Fibroblast of skin of right biceps (primary cell): ENCODE measurements at places on chromosomes 7 and 10.

- no peak for DNase-seq
These were observed 176.0 kb upstream of the INSYN2A start for GRCh38 chr10:127372361-127372760.

GRCh38 chr10:4549139-4549653, 276.8 kb upstream of the AKR1E2 start:
- DNase-seq = no peak

- peak; percentile 71 for DNase-seq
These were observed 704.4 kb upstream of the CELF2 start for GRCh38 chr10:10313149-10313835.

- DNase-seq = no peak
These were observed 48.7 kb downstream of the GCC1 start for GRCh38 chr7:127536741-127537140.

- peak; percentile 94 for DNase-seq
These were observed 78.7 kb upstream of the MKLN1 start for GRCh38 chr7:131249003-131249402.

GRCh38 chr10:60594476-60595051, 183.7 kb upstream of the CDK1 start:
- DNase-seq = no peak

- DNase-seq = no peak
These were observed 73.9 kb downstream of the NRP1 start for GRCh38 chr10:33260403-33261149.
